Fibroblast of lung (primary cell): ENCODE measurements at places on chromosomes 4 and X.

DNA sequence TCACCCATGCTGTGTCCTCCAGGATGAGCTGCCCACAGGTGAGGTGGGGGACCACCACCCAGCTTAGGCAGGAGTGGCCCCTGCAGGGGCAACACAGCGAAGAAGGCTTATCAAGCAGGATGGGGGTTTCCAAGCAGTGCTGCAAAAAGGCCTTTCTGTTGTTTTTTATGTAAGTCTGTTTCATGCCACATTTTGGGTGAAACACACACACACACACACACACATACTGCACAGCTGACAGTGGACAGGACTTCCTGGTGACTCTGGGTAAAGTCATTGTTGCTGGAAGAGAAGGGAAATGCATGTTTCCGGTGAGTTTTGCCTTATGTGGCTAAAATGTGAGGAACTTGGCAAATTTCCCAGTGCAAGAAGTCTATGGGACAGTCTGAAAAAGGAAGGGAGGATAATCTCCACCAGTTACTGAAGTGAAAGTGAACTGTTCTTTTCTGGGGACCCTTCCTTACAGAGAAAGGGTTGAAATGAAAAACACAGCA lies 119.2 kb downstream of the IRF2 start:
- peak; percentile 91 for DNase-seq

DNA sequence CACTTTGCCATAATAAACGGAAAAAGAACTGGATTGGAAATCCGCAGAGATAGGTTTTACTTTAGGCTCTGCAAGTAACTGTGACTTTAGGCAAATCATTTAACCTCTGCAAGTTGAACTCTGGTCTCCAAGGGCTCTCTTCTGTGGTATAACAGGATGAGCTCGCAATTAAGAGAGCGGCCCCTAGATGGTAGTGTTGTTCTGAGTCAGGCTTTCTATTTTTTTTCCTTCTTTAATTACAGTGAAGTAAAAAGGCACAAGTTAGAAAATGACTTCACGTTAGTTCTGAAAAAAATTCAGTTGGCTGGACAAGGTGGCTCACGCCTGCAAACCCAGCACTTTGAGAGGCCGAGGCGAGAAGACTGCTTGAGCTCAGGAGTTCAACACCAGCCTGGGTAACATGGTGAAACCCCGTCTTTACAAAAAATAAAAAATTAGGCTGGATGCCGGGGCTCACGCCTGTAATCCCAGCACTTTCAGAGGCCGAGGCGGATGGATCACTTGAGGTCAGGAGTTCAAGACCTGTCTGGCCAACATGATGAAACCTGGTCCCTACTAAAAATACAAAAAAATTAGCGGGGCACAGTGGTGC lies 18.0 kb downstream of the RPS3A start:
- peak; percentile 58 for DNase-seq

GRCh38 chrX:23012636-23013035 lies 12.9 kb downstream of the DDX53 start:
- DNase-seq: no peak

GRCh38 chrX:24023972-24024669 lies 2.9 kb downstream of the KLHL15 start:
- DNase-seq: peak; percentile 31

DNA sequence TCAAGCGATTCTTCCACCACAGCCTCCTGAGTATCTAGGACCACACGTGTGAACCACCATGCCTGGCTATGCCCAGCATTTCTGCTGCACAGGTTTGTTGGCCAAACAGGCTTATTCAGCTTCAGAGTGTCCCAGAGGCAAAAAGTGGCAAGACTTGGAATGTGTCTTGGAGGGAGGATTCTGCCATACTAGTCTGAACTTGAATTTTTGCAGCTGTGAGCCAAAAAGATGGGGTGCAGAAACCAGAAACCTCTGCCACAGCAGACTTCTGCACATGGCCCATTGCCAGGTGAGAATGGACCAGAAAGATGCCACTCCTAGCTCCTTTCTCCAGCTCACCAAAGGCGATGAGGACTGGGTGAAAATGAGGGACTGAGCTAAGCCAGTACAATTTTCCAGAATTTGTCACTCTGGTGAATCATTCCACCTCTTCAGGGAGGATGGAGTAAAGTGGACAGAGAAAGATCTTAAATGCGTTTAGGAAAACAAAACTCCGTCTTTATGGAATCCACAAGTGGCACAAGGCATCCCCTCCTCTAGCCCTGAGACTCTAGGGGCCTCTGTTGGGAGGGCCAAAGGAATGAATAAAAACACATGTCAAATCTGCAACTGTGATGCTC lies 369.1 kb upstream of the CLNK start:
- DNase-seq: no peak

- DNase-seq: peak; percentile 27
Observed at GRCh38 chr4:86822136-86822535, 27.0 kb downstream of the SLC10A6 start.

DNA sequence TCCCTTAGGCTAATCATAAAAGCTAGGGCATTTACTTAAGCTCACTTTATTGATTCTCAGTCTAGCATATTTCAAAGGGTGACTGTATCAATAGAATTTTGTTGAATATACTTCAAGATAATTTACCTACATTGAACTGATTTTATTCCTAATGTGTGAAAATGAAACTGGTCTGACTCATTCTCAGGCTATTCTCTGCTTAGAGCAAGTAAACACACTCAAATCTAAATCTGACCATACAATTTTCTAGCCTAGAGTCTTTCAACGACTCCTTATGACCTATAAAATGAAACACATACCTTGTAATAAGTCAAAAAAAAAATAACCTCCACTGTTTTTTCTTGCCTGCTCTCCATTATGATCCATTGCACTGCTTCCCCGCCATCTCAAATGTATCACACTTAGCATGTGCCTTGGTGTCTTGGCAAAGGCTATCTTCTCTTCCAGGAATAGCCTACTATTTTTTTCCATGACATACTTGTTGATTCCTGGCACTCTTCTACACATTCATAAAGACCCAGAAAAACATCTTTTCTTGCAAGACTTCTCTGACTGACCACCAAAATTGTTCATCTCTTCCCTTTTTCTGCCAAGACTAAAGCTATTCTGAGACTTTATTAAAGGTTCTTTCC lies 965.1 kb upstream of the HS3ST1 start:
- DNase-seq: no peak

GRCh38 chrX:129762448-129762847 lies 17.3 kb upstream of the SASH3 start:
- no peak for DNase-seq

DNA sequence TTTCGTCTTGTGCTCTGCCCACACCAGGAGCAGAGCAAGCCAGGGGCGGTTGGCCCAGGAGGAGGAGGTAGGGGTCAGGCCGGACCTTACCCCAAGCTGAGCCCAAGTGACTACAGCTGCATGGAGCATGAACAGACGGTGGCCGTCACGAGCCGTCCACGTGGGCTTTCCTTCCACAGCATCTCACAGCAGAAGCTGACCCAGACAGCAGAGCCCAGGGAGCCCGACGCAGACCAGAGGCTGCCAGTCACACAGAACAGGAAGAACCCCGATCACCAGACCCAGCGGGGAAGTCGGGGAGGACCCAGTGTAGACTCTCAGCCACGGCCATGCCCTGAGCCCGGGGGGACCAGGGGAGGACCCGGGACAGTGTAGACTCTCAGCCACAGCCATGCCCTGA lies 58.0 kb downstream of the FAM53A start:
- no peak for DNase-seq

- DNase-seq: peak; percentile 39
Observed at GRCh38 chr4:154719087-154719486, 24.7 kb upstream of the LRAT start.

DNA sequence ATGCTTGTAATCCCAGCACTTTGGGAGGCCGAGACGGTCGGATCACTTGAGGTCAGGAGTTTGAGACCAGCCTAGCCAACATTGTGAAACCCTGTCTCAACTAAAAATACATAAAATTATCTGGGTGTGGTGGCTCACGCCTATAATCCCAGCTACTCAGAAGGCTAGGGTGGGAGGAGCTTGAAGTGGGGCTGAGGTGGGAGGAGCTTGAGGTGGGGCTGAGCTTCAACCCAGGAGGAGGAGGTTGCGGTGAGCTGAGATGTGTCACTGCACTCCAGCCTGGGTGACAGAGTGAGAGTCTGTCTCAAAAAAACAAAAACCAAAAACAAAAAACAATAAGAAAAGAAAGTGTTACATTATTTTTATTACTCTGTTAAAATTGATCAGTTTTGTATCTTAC lies 1164.4 kb upstream of the IGFBP7 start:
- DNase-seq: no peak

- DNase-seq: no peak
Observed at GRCh38 chr4:14631806-14632440, 370.4 kb upstream of the CPEB2 start.

- DNase-seq: peak; percentile 54
Observed at GRCh38 chr4:8594097-8595038, 1.8 kb downstream of the CPZ start.

DNA sequence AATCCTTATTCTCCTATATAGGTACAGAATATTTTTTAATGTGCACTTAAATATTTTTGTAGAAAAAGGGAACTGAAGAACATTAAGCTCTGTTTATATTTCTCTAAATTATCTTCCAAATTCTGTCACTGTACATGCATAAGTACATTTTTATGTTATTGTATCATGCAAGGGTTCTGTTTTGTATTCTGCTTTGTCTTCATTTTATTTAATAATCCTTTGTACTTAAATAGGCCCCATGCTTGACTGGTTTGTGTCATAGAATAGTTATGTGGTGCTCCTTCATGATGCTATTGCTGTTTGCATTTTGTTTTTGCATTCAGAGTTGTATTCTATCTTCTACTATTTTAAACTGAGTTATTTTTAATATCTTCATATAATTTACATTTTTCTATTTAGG lies 111.9 kb upstream of the EDNRA start:
- no peak for DNase-seq

DNA sequence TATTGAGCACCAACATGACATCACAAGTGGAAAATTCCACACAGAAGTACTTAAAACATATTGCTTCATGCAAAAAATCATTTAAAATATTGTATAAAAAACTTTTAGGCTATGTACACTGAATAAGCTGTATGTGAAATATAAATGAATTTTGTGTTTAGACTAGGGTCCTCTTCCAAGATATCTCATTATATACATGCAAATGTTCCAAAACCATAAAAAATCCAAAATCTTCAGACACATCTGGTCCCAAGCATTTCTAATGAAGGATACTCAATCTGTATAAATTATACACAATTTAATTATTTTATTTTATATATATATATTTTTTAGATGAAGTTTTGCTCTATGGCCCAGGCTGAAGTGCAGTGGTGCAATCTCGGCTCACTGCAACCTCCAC lies 10.1 kb upstream of the GSX2 start:
- DNase-seq: no peak

GRCh38 chr4:92264163-92264562 lies 39.6 kb upstream of the GRID2 start:
- no peak for DNase-seq

GRCh38 chr4:169124661-169125060 lies 114.6 kb upstream of the CBR4 start:
- DNase-seq: no peak

DNA sequence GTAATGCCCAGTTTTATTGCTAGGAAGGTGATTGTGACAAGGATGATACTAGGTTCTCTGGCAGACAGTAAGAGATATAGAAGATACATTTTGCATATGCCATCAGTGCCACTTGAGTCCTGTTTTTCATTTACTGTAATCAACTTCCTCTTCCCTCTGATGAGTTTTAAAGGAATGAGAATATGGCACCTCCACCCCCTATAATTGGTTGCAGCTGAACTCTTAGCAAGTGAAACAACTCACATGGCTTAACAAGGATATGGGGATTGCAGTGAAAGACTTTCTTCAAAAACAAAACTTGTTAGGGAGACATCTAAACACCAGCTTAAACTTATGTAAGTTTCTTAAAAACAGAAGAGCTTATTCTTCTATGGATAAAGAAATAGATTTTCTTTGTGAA lies 90.0 kb downstream of the AREG start:
- DNase-seq: no peak

- no peak for DNase-seq
Observed at GRCh38 chrX:71147496-71148277, 3.0 kb downstream of the NLGN3 start.

DNA sequence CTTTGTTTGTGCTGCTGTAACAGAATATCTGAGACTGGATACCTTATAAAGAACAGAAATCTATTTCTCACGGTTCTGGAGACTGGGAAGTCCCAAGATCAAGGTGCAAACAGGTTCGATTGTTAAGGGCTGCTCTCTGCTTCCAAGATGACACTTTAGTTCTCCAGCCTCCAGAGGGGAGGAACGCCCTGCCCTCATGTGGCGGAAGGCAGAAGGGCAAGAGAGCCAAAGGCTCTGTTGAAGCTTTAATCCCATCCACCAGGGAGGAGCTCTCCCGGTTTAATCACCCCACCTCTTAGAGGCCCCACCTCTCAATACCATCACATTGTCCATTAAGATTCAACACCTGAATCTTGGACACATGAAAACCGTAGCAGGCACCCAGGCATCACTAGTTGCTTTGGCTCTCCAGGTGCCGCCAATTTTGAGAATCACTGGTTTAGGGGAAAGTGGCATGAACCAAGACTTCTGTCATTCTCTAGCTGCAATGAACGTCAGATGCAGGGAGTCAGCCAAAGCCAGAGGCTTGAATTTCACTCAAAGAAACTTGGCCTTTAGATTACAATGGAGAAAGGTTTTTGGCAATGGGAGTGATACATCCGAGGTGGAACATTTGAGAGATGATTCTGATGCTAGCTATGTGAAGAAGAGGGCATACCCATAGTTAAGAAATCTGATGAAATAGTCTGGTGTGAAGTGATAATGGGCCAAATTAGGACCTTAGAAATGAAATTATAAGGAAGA lies 15.7 kb downstream of the FHL1 start:
- peak; percentile 42 for DNase-seq

- peak; percentile 63 for DNase-seq
Observed at GRCh38 chr4:27176400-27176799, 315.8 kb downstream of the STIM2 start.

GRCh38 chrX:150774798-150775568 lies 81.8 kb downstream of the MTMR1 start:
- no peak for DNase-seq

GRCh38 chrX:130615941-130616340 lies 214.2 kb downstream of the RBMX2 start:
- no peak for DNase-seq

DNA sequence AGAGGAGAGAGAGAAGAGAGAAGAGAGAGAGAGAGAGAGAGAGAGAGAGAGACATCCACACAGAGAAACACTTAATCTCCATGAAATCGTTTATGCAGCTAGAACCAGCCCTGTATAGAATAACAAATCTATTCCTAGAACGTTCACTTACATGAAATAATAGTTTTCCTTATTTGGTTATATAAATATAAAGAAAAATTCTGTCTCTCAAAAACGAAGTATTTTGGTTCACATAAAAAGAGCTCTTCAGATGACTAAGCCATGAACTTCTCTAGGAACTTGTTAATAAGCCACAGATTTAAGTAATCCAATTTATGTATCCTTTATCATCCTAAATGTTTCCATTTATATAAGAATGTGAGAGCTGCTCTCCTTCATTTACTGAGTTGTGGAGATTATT lies 1315.1 kb upstream of the PCDH7 start:
- DNase-seq: peak; percentile 12

- no peak for DNase-seq
Observed at GRCh38 chr4:74897386-74897785, 35.5 kb upstream of the PARM1 start.

- DNase-seq: peak; percentile 17
Observed at GRCh38 chrX:78011846-78012245, 42.4 kb upstream of the PGAM4 start.
